CD4-positive, alpha-beta T cell treated with Interleukin-12 subunit alpha and Interleukin-12 subunit beta, for 1 hour (primary cell): ENCODE measurements at places on chromosomes 16 and 17.

GRCh38 chr16:75038036-75038858, 39.4 kb downstream of the ZNRF1 start:
- no peak for DNase-seq

DNA sequence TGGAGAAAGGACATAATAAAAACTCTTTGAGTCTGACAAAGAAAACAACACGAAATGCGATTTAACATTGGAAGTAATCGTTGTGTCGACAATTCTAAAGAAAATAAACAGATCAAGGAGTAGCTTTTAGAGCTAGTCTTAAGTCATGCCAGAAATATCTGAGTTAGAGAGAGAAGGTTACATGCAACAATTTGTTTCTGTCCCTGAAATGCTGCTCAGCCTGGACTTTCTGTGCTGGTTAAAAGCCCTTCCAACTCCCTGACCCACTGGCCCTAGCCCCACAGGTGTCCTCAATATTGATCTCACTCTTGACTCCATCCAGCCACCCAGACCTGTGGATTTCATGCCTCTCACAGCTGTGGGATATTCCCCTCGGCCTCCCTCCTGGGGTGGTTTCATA, 33.2 kb upstream of the TEX2 start:
- no peak for DNase-seq

DNA sequence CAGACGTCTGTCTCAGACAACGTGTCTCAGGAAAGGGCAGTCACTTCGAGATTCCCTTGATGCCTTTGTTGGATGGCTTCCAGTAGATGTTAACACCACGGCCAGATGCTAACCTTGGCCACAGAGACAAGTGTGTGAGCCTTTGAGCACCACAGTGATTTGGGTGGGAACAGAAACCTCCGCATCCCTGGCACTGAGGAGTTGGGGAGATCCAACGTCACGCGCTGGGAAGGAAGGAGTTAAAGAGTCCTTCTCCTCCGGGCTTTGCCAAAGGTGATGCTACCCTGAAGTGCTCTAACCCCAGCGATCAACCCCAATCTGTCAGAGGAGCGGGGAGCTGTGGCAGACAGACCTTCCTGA, 3.0 kb upstream of the ABR start:
- no peak for DNase-seq

DNA sequence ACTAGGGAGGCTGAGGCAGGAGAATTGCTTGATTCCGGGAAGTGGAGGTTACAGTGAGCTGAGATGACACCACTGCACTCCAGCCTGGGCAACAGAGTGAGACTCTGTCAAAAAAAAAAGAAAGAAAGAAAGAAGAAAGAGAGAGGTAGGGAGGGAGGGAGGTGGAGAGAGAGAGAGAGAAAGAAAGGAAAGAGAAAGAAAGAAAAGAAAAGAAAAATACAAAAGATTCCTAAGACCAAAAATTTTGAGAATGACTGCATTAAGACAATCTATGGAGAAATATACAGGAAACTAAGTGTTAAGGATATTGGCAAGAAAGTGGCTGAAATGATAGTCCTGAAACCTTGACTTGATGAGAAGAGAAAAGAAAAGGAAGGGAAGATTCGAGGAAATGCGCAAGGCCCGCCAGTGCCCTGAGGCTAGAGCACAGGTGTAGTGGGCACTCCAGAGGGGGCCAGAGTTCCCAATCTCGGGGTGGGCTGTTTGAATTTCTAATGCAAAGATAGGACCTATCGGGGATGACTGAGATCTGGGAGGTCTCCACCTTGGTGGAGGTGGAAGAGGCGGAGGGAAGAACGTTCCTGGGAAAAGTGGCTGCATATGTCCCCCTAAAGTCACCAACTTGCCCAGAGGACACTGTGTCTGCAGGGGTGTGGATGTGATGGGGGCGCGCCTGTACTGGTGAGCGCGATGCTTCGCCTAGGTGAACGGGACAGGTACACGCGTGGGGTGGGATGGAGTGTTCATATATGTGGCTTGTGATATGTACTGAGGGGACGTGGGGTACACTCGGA, 654 bp upstream of the SCNN1B start:
- no peak for DNase-seq

GRCh38 chr17:8073627-8074484, 13.7 kb downstream of the ALOX12B start:
- peak; percentile 90 for DNase-seq

DNA sequence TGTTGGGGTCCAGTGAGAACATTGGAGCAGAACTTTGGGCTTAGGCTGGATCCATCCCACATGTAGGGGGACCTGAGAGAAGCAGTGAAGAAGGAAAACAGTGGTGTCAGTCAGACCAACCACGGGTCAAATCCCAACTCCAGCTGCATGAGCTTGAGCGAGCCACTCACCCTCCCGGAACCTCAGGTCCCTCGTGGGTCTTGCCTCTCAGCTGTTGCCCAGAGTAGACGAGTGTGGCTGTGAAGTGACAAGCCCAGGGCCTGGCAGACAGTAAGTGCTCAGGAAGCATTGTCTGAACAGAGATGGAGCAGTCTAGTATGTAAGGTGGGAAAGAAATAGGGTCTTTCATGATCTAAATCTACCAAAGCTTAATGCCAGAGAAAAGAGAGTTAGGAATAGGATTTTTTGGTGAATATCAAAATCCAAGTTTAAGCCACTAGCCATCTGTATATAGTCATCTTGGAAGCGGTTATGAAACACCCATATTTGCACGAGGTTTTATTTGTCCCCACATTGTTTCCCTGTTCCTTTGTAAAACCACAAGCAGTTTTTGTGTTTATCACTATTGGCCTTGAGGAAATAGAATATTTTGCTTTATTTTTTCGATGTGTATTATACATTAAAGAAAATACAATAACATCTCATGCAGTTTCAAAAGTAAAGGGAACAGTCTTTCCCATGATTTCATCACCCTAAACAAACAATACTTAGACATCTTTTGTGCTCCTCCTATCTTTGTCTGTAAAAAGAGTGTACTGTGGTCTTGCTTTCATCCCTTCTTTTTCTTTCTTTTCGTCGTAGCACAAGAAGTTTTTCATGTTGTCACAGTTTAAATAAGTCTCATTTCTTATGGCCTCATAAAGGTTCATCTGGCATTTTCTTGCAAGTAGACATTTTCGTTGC, 112.0 kb downstream of the CLEC16A start:
- DNase-seq: no peak

DNA sequence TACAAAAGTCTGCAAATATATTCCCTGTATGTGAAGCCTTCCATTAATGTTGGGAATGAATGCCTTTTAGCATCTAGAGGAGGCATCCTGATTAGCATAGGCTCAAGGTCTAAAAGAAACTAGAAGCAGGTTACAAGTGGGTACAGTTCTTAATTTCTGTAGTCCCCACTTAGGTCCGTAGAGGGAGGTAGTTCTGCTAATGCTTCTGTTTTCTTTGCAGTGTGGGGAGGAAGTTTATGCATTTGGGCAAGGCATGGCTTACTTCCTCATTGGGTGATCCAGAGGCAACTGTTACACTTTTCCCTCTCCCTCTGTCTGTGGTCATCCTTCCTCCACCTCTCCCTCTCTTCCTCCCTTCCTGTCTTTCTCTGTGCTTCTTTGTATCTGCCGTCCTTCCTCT, 108.4 kb upstream of the ZKSCAN2 start:
- DNase-seq: no peak

- no peak for DNase-seq
Observed at GRCh38 chr17:68710976-68711375, 109.8 kb upstream of the FAM20A start.

DNA sequence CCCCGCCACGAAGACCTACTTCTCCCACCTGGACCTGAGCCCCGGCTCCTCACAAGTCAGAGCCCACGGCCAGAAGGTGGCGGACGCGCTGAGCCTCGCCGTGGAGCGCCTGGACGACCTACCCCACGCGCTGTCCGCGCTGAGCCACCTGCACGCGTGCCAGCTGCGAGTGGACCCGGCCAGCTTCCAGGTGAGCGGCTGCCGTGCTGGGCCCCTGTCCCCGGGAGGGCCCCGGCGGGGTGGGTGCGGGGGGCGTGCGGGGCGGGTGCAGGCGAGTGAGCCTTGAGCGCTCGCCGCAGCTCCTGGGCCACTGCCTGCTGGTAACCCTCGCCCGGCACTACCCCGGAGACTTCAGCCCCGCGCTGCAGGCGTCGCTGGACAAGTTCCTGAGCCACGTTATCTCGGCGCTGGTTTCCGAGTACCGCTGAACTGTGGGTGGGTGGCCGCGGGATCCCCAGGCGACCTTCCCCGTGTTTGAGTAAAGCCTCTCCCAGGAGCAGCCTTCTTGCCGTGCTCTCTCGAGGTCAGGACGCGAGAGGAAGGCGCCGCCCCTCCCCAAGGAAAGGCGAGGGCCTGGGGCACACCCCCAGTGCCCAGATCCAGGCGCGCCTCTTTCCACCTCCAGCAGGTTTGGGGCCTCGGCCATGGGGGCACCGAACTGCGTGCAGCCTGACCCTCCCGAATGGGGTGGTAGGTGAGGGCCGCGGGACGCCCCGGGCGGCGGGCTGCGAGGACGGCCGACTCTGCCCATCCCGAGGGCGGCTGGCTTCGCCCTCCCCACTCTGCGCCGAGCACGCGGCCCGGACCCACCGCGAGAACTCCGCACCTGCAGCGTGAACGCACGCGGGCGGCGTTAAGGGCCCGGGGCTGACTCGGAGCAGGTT, 664 bp downstream of the HBQ1 start:
- DNase-seq: peak; percentile 87

GRCh38 chr17:78137392-78138203, 7.0 kb downstream of the TMC8 start:
- peak; percentile 52 for DNase-seq

- no peak for DNase-seq
Observed at GRCh38 chr16:794091-794822, 5.8 kb downstream of the CHTF18 start.

DNA sequence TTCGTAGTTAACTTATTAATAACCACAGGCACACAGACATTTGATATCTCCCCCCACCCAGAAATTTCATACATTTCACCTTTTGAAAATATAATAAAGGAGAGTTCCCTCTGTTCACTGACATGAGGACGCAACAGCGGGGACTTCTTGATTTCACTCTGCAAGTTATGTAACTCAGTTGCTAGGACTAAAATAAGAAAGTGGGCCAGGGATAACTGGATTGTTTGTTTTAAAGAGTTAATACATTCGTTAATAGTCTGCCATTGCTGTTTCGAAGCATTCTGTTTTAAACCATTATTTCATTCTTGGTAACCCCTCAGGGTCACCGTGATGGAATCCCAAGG, 1.2 kb downstream of the RHOT1 start:
- DNase-seq: no peak

GRCh38 chr17:38544839-38545209, 60.9 kb downstream of the SRCIN1 start:
- no peak for DNase-seq

- no peak for DNase-seq
Observed at GRCh38 chr17:79573196-79573896, 37.5 kb downstream of the RBFOX3 start.

DNA sequence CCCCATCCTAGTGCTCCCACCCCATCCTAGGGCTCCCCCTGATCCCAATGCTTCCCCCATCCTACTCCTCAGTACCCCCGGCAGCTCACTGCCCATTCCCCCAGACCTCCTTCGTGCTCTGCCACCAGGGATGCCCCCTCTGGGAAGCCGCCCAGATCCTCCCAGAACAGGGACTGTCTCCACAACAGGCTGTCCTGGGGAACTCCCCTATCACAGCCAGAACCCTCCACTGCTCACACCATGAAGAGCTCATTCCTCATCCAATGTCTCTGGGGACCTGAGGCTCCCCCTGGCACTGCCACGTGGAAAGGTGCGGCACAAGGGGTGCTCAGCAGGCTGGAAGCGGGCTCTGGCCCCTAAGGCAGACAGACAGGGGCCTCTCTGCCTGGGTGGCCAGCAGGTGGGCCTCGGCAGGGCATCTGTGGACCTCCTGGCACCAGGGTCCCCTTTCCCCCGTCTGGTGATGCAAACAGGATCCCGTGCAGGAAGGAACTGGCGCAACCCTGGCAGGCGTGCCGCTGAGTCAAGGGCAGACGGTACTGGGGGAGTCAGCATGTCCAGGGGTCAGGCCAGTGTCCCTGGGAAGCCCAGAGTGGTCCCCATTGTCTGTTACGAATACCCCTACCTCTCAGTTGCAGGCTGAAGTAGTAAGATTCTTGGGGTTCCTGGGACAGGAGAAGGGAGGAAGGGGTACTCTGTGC, 14.8 kb upstream of the PVALEF start:
- DNase-seq: no peak

GRCh38 chr17:72306037-72306436, 185.2 kb downstream of the SOX9 start:
- DNase-seq: no peak

DNA sequence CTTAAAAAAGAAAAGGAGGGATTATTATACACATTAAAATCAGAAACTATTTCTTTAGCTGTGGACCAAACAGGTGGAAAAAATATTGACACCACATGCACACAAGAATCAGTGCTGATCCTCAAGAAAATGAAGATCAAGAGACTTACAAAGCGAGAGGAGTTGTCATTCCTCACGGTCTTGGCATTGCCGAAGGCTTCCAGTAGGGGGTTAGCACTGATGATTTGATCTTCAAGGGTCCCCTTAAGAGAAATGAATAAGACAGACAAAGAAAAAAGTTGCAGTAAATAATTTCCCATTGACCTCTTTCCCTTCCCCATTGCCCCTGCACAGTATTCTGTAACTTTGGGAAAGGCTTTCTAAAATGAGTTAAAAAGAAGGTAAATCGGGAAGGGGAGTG, 6.0 kb downstream of the MYH4 start:
- DNase-seq: no peak

DNA sequence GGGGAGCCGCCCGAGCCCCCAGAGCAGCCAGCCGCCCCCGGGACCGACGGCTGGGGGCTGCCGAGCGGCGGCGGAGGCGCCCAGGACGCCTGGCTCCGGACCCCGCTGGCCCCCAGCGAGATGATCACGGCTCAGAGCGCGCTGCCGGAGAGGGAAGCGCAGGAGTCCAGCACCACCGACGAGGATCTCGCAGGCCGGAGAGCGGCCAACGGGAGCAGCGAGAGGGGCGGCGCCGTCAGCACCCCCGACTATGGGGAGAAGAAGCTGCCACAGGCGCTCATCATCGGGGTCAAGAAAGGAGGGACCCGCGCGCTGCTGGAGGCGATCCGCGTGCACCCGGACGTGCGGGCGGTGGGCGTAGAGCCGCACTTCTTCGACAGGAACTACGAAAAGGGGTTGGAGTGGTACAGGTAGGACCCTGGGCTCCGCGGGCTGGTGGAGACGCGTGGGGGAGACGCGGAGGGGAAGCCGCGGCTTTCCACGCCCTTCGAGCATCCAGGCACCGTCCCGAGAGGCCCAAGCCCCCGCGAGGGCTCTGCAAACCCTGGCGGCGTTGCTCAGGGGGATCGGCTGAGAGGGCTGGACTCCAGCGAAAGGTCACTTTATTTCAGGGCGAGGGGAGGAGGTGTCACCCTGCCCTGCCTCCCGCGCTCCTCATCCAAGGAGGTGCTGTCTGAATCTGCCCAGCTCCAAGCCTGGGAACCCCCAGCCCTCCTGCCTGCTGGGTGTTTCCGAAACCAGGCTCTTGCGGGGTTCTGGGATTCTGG, 1.2 kb downstream of the HS3ST4 start:
- no peak for DNase-seq

- DNase-seq: no peak
Observed at GRCh38 chr17:1554751-1555540, 7.6 kb downstream of the PITPNA start.

GRCh38 chr17:14940108-14940937, 324.8 kb downstream of the PMP22 start:
- no peak for DNase-seq
